GM12892 (cell line): ENCODE measurements at places on chromosomes 2 and 18.

DNA sequence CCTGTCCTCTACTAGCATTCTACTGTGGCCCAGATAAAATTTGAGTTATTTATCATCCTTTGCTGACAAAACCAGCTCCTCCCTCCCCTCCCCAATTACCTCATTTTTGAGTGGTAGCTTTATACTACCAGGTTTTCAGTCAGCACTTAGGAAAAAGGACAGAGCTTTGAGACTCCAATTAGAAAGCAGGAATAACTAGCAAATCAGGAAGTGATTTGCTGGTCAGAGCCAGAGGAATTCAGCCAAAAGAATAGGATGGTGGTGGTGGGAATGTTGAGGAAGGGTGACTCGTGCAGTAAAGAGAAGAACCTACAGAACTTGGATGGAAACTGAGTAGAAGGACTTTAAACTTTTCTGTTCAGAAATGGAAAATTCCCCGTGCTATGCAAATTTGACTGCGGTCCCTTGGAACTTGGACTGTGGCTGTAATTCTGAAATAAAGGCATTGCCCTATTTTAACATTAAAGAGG is 3.7 kb downstream of the MYL12B start:
- no peak for DNase-seq

GRCh38 chr18:23397907-23398306 is 55.2 kb upstream of the RIOK3 start:
- no peak for DNase-seq

GRCh38 chr2:205024822-205025518 is 479.7 kb downstream of the PARD3B start:
- no peak for DNase-seq

DNA sequence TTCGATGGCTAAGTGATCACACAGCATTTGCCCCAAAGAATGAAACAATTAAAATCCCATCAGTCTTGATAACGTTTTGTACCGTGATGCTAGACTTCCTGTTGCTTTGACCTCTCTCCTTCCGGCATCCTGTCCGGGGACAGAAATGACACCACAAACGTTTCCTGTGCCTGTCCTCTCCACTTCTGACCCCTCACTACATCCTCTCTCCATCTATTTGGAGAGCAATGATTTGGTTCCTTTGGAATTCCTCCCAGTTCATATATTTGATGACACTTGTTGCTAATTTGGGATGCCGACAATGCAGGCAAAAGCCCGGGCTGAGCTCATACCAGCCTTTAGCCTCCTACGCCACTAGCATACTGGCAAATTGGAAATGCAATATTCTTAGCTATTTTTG is 151.2 kb upstream of the CCDC68 start:
- no peak for DNase-seq
